Ovary (tissue), 10 donors: ENCODE measurements at places on chromosomes 2 and 18. TPM values are rescaled to one million over a fixed set of nuclear protein-coding genes. Genes with fewer than 3 reads are reported as not detected.

DNA sequence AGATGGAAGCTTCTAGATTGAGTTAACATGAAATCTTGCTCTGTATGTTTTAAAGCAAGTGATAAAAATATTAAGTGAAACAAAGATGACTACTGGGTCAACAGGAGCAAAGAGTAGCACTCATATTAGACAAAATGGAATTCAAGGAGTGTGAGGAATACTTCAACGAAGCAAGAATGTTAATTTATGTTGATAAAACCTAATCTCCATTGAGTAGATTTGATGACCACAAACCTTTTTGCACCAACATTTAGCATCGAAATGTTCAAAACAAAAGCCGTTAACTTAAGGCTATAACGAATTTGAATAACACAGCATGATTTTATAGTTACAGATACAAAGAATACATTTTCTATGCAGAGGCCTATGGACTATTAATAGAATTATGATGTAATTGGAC lies 35.7 kb downstream of the MRPS9 start:
- no peak for DNase-seq

- no peak for DNase-seq
These were observed 7.6 kb upstream of the FARSB start for GRCh38 chr2:222663479-222663878.

GRCh38 chr2:217836901-217837491 lies 165.8 kb downstream of the TNS1 start:
- peak; percentile 66 for DNase-seq

- no peak for DNase-seq
These were observed 129.8 kb upstream of the ALKAL2 start for GRCh38 chr2:417662-418061.

GRCh38 chr2:201363857-201364560 lies 6.9 kb upstream of the FLACC1 start:
- DNase-seq = no peak

- DNase-seq = no peak
These were observed 205.5 kb downstream of the SMAD7 start for GRCh38 chr18:48745293-48745692.

DNA sequence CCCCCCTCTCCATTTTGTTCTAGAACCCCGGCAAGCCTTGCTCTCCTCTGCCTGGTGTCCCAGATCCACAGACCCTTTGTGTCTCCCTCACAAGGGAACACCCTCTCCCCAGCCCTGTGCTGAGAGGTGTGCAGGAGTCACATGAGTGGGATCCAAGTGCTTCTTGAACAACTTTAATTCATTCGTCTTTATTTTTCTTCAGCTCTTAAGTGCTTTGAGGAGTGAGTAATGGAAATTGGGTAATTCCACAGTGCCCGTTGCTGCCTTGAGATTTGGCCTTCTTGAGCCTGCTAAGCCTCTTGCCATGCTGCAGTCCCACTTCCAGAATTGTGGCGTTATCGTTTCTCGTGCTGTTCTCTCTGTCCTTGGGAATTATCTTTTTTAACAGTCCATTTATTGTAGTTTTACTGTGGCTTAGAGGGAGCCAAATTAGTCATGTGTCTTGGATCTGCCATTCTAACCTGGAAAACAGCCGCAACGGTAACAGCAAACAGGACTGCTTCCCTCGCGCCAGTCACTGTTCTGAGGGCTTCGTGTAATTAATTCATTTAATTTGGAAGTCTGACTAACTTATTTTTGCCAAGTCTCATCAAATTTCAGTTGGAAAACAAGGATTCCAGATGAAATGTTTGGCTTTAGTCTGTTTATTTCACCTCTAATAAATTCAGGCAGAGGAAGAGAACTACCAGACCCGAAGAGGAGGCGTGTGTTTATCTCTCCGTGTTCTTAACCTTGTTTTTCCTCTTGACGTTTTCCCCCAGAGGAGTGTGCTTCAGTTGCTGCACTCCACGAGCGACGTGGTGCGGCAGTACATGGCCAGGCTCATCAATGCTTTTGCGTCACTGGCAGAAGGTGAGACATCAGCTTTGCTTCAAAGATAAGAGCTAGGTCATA lies 72.0 kb downstream of the ARMC9 start:
- peak; percentile 80 for DNase-seq

DNA sequence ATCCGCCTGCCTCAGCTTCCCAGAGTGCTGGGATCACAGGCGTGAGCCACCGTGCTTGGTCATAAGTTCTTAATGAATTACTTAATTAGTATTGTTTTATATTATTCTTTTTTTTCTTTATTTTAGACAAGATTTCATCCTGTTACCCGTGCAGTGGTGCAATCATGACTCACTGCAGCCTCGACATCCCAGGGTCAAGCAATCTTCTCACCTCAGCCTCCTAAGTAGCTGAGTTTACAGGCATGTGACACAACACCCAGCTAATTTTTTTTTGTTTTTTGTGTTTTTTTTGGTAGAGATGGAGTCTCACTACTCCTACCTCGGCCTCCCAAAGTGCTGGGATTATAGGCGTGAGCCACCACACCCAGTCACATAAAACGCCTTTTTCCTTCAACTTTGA lies 17.3 kb downstream of the C2orf42 start:
- DNase-seq = no peak

GRCh38 chr2:64819774-64820688 lies 166.3 kb upstream of the SERTAD2 start:
- no peak for DNase-seq

GRCh38 chr2:180733330-180733729 lies 247.1 kb upstream of the UBE2E3 start:
- DNase-seq = no peak

DNA sequence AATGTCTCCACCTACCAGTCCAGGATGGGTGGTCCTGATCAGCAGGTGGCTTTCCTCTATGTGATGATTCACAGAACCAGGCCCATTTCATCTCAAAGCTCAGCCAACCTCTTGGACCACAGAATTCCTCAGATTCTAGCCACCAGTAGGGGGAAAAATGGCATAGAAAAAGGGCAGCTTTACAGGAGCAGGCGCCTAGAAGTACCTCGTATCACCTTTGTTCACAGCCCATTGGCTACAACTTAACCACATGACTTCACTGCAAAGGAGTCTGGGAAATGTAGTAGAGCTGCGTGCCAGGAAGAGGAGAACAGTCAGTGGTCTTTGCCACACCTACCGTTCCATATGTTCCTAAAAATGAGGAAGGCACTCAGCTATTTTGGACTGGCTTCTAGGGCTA lies 62.8 kb upstream of the DTNA start:
- DNase-seq = no peak

GRCh38 chr2:125397535-125398251 lies 1258.3 kb upstream of the GYPC start:
- DNase-seq = no peak

- no peak for DNase-seq
These were observed 402.9 kb downstream of the TMEM182 start for GRCh38 chr2:103164748-103165147.

DNA sequence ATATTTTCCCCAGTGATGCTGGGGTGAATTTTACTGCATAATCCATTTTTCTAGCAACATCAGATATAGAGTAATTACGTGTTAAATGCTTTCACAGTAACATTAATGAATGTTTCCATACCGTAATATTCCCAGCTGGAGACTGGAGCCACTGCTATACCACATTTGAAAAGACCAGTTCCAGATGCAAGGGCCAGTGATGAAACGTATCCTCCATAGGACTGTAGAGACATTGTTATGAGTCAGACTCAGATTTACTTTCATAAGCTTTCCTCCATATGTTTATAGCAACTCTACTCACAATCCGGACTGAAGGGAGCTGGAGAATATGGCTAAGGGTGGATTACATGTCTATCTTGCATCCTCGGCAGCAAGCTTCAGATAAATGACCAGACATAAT lies 22.7 kb upstream of the GCG start:
- DNase-seq = no peak

The TUBA4B gene
- 0.83 TPM for total RNA-seq

The SEPTIN10 gene
- total RNA-seq = 83.7 TPM

The PPP4R1 gene
- total RNA-seq = 107 TPM

- DNase-seq = no peak
These were observed 165.9 kb upstream of the MSH6 start for GRCh38 chr2:47617028-47617427.

GRCh38 chr18:38459131-38459994 lies 893.8 kb upstream of the CELF4 start:
- DNase-seq = no peak
